HL-60 (cell line): ENCODE measurements at places on chromosomes 16 and 17.

GRCh38 chr17:54408731-54409130 lies 491.9 kb upstream of the TOM1L1 start:
- DNase-seq, result no peak

DNA sequence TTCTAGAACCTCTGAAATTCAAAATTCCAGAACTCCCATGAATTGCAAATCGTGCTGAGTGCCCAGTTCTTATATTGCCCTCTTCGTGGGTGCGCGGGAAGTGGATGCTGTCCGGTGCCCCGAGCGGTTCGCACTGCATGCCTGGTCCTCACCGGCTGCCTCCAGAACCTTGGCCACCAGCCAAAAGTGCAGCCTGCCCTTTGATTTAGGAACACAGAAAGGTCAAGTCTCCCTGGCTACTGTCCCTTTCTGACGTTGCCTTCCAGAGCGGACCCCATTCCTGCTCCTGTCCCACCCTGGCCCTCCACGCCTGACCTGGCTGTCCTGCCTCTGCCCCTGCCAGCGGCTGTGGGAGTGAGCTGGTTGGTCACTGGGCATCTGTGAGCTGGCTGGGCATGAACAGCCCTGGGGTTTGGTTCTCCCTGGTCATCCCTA lies 9.7 kb downstream of the NEUROD2 start:
- DNase-seq, result no peak

DNA sequence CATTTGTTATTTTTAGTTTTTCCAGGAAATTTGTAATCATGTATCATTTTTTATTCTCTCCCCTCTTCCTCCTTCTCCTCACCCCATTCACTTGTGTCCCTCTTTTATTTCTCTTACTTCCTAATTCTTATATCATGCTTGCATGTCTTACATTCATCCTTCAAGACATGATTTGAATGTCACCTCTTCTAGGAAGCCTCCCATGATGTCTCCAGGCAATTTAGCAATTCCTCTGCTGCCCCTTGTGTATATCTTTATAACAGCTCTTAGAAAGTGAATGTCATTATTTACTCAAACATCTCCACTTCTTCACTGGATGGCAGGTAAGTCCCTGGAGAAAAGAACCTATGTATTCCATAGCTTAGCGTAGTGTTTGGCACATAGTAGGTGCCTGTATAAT lies 7.8 kb downstream of the HNF1B start:
- DNase-seq, result no peak

DNA sequence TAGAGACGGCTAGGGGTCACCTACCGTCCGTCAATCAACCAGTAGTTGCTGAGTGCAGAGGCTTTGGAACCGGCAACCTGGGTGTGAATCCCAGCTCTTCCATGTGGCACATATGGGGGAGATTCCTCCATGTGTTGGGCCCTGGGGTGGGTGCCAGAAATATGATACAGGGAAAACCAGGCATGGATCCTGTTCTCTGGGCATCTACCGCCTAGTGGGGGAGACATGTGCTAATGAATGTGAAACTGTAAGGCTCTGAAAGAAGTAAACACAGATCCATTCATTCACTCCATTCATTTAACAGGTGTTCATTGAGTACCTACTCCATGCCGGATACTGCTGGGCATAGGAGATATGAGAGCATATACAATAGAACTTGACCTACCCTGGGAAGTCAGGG lies 39.5 kb upstream of the SDK2 start:
- DNase-seq, result no peak

GRCh38 chr16:68375801-68376536 lies 65.2 kb downstream of the PRMT7 start:
- DNase-seq, result no peak
